ENCODE measurements at places on chromosomes 1 and 21.

- no peak for DNase-seq
Observed at GRCh38 chr1:56551691-56552090, 27.7 kb downstream of the PLPP3 start.

GRCh38 chr21:46269466-46269865, 15.9 kb downstream of the MCM3AP start:
- DNase-seq, result no peak

DNA sequence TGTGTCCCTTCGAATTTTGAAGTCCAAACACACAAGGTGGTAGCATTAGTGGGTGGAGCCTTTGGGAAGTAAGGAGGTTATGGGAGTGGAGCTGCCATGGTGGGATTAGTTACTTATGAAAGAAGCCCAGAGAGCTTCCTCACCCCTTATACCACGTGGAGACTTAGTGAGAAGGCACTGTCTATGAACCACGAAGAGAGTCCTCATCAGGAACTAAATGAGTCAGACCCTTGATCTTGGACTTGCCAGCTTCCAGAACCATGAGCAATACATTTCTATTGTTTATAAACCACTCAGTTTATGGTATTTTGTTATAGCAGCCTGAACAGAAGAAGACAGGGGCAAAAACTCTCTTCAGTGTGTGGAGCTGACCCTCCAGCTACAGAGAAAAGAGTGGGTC, 259.3 kb upstream of the AJAP1 start:
- DNase-seq, result no peak

DNA sequence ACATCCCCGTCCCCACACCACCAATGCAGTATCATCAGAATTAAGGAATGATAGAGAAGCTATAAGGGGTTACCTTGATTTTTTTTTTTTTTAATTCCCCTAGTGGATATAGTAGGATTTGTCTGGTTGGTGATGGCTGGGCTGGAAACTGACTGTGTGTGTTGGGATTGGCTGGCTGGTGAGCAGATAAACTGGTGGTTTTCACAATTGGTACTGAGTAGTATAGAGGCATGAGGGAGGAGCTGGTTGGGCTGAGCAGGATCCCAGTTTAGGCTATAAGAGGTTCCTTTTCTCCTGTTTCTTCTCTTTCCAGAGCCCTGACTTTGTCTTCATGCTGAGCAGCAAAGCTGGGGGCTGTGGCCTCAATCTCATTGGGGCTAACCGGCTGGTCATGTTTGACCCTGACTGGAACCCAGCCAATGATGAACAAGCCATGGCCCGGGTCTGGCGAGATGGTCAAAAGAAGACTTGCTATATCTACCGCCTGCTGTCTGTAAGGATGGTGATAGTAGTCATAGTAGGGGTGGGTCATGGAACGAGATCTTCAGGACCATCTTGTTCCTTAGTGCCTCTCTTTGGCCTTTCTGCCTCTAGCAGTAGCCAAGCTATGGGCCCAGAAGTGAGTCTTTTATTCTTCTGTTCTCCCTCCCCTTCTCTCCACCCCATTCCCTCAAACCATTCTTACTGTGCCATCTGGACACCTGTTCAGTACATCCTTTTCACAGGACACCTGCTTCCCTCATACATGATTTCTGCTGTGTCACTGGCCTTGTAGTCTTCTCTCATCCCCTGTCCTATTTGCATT, 26.9 kb downstream of the RAD54L start:
- no peak for DNase-seq

DNA sequence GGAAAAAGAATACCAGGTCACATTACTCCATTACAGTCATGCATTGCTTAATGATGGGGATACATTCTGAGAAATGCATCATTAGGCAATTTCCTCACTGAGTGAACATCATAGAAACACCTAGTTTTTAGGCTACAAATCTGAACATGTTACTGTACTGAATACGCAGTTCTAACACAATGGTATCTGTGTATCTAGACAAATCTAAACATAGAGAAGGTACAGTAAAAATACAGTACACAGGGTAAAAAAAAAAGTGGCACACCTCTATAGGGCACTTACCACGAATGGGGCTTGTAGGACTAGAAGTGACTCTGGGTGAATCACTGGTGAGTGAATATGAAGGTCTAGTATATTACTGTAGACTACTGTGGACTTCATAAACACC, 115.7 kb downstream of the AKT3 start:
- no peak for DNase-seq

- DNase-seq, result no peak
Observed at GRCh38 chr1:177183836-177184235, 13.1 kb downstream of the BRINP2 start.

DNA sequence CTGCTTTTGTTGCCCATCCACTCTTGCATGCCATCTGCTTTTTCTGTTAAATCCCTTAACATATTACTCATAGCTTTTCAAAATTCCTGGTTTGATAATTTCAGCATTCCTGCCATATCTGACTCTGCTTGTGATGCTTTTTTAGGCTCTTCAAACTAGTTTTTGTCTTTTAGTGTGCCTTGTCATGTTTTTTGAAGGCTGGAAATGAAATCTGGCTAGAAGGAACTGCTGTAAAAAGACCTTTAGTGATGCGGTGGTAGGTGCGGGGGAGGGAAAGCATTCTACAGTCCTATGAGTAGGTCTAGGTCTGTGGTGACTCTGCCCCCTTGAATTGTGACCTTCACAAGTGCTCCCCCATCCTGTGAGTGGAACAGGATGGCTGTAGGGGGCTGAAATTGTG, 15.0 kb upstream of the S100B start:
- no peak for DNase-seq

- no peak for DNase-seq
Observed at GRCh38 chr1:115475901-115476300, 137.9 kb upstream of the NGF start.

All from right forelimb (tissue), 1 donor.